ENCODE measurements at places on chromosomes 2 and 18.

GRCh38 chr2:173286153-173286809 lies 68.4 kb upstream of the CDCA7 start:
- DNase-seq, result no peak

- DNase-seq, result no peak
Measured at GRCh38 chr2:234020332-234020731, 30.2 kb upstream of the SPP2 start.

DNA sequence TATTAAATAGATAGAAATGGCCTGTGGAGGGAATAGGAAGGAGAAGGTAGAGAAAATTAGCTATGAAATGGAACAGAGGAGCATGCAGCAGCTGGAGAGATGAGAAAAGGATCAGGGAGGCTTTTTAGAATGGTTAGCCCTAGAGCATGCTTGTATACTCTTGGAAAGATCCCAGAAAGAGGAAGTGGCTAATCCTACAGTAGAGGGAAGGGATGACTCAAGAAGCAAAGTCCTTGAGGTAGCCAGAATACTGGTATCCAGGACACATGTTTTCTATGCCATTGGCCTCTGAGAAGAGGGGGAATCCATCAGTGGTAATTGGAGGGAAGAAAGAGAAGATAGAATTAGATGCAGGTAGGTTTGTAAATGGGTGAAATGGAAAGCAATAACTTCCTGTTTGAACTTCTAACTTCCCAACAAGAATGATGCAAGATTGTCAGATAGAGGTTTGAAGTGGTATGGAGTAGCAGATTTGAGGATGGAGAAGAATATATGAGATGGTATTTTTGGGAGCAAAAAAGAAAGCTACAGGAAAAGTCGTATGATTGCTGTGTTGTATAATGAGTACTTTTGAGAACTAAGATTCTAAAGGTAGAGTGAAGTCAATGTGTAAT lies 17.1 kb upstream of the OSBPL6 start:
- DNase-seq, result no peak

GRCh38 chr2:58357521-58357920 lies 116.4 kb upstream of the FANCL start:
- no peak for DNase-seq

DNA sequence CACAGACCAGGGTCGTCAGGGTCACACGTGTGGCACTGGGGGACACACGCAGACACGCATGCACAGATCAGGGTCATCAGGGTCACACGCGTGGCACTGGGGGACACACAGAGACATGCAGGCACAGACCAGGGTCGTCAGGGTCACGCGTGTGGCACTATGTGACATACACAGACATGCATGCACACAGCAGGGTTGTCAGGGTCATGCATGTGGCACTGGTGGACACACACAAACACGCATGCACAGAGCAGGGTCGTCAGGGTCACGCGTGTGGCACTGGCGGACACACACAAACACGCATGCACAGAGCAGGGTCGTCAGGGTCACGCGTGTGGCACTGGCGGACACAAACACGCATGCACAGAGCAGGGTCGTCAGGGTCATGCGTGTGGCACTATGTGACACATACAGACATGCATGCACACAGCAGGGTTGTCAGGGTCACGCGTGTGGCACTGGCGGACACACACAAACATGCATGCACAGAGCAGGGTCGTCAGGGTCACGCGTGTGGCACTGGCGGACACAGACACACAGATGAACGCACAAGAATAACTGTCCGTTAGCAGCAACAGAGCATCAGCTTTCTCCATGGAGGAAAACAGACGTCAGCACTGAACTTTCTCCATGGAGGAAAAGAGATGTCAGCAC lies 34.9 kb downstream of the HDAC4 start:
- no peak for DNase-seq

GRCh38 chr2:19736191-19736831 lies 165.5 kb downstream of the TTC32 start:
- DNase-seq, result no peak

- no peak for DNase-seq
Measured at GRCh38 chr18:159037-159652, 788 bp downstream of the USP14 start.

GRCh38 chr18:3248062-3248657 lies 559 bp downstream of the MYL12A start:
- DNase-seq, result no peak

Data from activated effector memory CD4-positive, alpha-beta T cell treated with anti-CD3 and anti-CD28 coated beads, Interleukin-2, amount 50 U/mL, for 16 hours (primary cell).